H1 (cell line): ENCODE measurements at places on chromosomes 11 and 22. TPM values are rescaled to one million over a fixed set of nuclear protein-coding genes. Genes with fewer than 3 reads are reported as not detected.

GAB2 gene
- 6.2 and 6.3 TPM in 2 replicates for polyA plus RNA-seq

LMO1 gene
- polyA plus RNA-seq, result 0.17 and 0.30 TPM in 2 replicates

BIK gene
- 5.5 and 9.1 TPM in 2 replicates for polyA plus RNA-seq

MMP8 gene
- polyA plus RNA-seq, result not detected in 2 replicates

SLC22A12 gene
- polyA plus RNA-seq, result not detected in 2 replicates

MPZL3 gene
- polyA plus RNA-seq, result 1.1 and 1.2 TPM in 2 replicates

RFPL1 gene
- not detected in 2 replicates for polyA plus RNA-seq

TYR gene
- polyA plus RNA-seq, result not detected in 2 replicates

HEPACAM gene
- not detected in 2 replicates for polyA plus RNA-seq

HBG2 gene
- polyA plus RNA-seq, result 0.19 and 0.23 TPM in 2 replicates

KCNJ5 gene
- 0.03 and 0.05 TPM in 2 replicates for polyA plus RNA-seq

GGTLC2 gene
- polyA plus RNA-seq, result 0.14 TPM in 1 of 2 replicates, not detected in the other

SLC37A2 gene
- polyA plus RNA-seq, result 1.9 and 2.0 TPM in 2 replicates

OSBP2 gene
- 3.4 and 4.5 TPM in 2 replicates for polyA plus RNA-seq

LARGE1 gene
- 43.7 and 51.4 TPM in 2 replicates for polyA plus RNA-seq

P4HA3 gene
- polyA plus RNA-seq, result 0.05 and 0.06 TPM in 2 replicates

HBB gene
- not detected in 2 replicates for polyA plus RNA-seq

CDHR5 gene
- 0.02 TPM in 1 of 2 replicates, not detected in the other for polyA plus RNA-seq

SOX6 gene
- polyA plus RNA-seq, result 0.03 and 0.09 TPM in 2 replicates

GLYAT gene
- not detected in 2 replicates for polyA plus RNA-seq

OR6Q1 gene
- not detected in 2 replicates for polyA plus RNA-seq

ANGPTL5 gene
- not detected in 2 replicates for polyA plus RNA-seq

RHOD gene
- polyA plus RNA-seq, result 17.6 and 23.7 TPM in 2 replicates

PKNOX2 gene
- 2.0 and 2.5 TPM in 2 replicates for polyA plus RNA-seq

LINC01488 gene
- polyA plus RNA-seq, result 0.03 TPM in 1 of 2 replicates, not detected in the other

PKDREJ gene
- polyA plus RNA-seq, result 0.02 TPM in 2 replicates

USP28 gene
- 54.0 and 82.6 TPM in 2 replicates for polyA plus RNA-seq

RAC2 gene
- 4.3 and 6.1 TPM in 2 replicates for polyA plus RNA-seq

SPI1 gene
- 0.12 and 0.28 TPM in 2 replicates for polyA plus RNA-seq
